ENCODE measurements at places on chromosomes 5 and 9.

DNA sequence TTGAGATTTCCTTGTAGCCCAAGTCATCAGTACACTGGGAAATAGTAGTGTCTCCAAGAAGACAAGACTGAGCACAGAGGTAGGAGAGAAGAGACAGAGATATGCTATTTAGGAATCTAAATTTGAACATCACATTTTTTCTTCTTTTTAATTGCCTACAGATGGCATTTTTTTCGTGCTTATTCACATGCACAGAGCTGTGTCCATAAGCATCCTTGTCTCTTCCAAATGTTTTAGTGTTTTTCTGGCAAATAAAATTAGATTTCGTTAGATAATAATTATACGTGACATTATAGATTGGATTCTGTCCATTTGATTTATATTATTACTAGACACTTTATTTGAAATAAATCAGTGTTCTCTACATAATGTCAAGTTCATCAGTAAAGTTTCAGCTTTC lies 80.9 kb downstream of the PRR16 start:
- DNase-seq: no peak

DNA sequence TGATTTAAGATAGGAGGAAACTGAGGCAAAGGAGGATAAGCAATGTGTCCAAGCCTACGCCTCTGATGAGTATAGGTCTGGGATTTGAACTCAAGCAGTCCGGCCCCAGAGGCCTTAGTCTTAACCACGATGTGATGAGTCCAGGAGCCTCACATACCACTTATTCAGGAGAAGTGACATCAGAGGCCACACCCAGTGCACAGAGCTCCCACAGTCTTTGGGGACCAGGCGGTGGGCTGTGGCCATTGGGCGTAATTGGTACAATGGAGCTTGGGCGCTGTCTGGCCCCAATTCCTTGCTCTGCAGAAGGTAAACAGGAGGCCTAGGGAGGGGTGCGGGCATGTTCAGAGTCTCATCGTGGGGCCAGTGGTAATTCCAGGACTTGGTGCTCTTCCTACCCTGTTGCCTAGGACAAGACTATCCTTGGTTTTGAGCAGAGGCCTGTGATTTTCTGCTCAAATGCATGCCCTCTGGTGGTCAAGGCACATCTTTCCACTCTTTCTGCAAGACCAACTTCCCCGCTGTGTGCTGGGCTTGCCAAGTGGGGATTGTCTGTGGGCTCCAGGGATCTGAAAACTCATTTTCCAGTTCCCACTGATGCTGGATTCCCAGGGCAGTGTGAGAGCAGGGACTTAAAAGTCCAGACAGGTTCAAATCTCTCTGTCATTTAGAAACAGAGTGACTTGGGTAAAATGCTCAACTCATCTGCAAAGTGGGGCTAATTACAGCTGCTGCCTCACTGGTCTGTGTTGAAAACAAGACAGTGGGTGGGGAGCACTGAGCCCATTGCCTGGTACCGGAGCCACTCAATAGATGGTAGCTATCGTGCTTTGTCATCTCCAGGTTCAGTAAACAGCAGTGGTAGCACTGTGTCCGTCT lies 15.8 kb downstream of the NDST1 start:
- peak; percentile 63 for DNase-seq

DNA sequence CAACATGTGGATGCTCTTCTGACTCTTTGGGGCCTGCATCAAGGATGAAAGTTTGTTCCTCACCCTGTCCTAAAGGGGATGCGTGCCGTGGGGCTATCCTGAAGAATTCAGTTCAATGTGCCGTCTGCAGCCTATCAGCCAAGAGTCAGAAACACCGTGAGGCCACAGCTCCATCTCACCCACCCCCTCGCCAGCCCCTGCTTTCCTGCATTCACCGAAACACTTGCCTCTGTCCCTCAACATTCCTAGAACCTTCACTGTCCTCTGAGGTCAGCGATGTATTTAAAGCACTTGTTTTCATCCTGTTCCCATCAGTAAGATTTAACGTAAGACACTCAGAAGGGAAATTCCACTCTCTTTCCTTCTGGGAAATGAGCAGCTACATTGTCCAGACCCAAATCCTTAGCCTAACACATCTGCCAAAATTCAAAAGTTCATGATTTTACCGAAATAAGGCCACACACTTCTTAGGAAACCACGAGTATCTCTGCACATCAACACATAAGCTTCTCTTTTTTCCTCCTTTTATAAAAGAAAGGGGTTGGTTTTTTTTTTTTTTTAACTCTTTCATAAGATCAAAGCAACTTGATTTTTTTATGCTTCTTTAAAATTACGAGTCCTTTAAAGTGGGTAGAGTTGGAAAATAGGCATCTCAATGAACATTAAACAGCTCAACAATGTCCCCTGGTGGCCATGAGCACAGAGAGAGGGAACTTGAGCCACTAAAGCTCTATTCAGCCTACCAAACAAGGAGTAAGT lies 100.7 kb downstream of the SUSD1 start:
- peak; percentile 80 for DNase-seq

DNA sequence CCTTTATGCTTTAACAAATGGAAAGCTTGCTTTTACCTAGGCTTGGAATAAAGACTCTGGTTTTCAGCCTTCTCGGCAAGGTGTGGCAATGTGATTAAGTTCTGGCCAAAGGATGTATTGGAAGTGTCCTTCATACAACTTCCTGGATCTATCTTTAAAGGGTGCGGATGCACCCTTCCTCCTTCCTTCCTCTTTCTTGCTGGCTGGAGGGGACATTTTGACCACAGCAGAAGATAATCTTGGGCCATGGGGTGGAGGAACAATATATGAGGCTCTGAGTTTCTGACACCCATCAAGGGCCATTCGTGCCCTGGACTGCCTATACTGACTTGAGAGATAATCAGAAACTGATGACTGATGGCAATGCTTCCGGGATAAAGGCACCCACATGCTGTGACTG lies 145.7 kb downstream of the ACER2 start:
- no peak for DNase-seq

DNA sequence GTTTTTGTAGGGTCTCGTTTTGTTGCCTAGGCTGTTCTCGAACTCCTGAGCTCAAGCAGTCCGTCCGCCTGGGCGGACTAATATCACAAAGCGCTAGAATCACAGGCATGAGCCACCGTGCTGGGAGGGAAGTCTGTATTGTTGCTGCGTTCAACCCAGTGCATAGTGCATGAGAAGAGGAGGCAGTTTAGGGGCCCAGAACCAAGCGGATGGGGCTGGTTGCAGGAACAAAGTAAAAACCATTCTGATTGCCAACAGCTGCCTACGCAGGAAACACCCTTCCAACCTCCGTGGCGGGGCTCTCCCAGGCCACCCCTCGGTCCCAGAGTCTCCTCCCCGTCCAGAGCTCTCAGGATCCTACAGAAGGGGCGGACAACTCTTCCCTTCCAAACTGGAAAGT lies 87.1 kb downstream of the ANXA2R start:
- DNase-seq: no peak
